ENCODE measurements at places on chromosomes 2 and 18. TPM values are rescaled to one million over a fixed set of nuclear protein-coding genes. Genes with fewer than 3 reads are reported as not detected.

ITPRIPL1 gene
- 5.3 TPM for total RNA-seq

HSPE1 gene
- total RNA-seq: 113 TPM

KCNK3 gene
- total RNA-seq: 3.9 TPM

TLK1 gene
- total RNA-seq: 13.7 TPM

DUSP2 gene
- total RNA-seq: 0.40 TPM

CTAGE1 gene
- not detected for total RNA-seq

C2orf81 gene
- 2.1 TPM for total RNA-seq

COBLL1 gene
- 4.3 TPM for total RNA-seq

LRP2 gene
- total RNA-seq: not detected

TBR1 gene
- under 0.01 TPM for total RNA-seq

ITSN2 gene
- 10.2 TPM for total RNA-seq

TMX3 gene
- 33.5 TPM for total RNA-seq

CMPK2 gene
- total RNA-seq: 4.7 TPM

ABCB11 gene
- total RNA-seq: not detected
